Mesothelial cell of epicardium (in vitro differentiated cells): ENCODE measurements at places on chromosomes 5 and 9. TPM values are rescaled to one million over a fixed set of nuclear protein-coding genes. Genes with fewer than 3 reads are reported as not detected.

DNA sequence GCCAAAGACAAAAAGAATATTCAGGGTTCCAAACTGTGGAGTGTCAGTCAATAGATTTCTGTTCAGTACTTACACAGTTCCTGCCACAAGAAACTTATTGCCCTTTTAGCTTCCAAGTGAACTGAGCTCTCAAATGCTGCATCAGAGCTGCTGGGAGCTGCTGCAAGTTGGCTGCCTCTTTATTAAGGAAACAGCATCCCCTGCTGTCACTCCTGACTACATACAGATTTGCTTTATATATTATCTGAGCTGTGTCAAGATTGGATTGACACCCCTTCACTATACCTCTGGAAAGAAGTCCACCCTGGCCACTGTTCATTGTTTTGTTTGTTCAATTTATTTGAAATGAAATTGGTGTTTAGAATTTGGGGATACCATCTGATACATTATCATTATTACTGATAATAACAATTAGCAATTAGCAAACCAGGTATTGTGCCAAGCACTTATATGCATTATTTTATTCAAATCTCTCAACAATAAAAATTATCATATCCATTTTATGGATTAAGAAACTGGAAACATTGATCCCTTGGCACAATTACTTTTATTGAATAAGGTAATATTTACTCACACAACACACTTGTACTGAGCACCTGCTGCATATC lies 16.4 kb upstream of the C5orf58 start:
- DNase-seq = no peak

DNA sequence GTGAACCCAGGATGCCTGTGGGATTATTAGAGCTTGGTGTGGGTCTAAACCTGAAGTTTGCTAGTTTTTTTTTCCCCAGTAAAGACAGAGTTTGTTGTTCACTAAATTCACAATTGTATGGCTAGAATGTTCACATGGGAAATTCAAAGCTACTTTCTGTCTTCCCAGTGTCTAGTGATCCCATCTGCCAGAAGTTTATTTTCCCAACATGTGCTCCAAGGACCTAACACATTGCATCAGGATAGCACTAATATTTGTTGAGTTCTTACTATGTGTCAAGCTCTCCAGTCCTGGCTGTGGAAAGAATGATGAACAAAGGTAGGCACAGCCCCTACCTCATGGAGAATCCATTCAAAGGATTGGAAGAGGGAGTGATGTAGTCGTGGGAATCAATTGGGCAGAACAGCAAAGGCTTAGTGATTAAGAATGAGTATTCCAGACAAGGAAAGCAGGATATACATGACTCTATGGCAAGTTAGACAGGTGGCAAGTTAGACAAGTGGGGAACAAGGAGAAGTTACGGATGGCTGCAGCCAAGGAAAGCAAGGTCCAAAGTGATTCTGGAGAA lies 521.5 kb upstream of the WWC1 start:
- DNase-seq = no peak

- DNase-seq = no peak
Observed at GRCh38 chr9:75880618-75881017, 9.9 kb upstream of the PCSK5 start.

GRCh38 chr5:96771395-96771794 lies 36.4 kb downstream of the ERAP1 start:
- no peak for DNase-seq

GRCh38 chr5:75034137-75034739 lies 18.1 kb downstream of the GCNT4 start:
- DNase-seq = no peak

- DNase-seq = no peak
Observed at GRCh38 chr9:80493258-80493657, 921.5 kb downstream of the TLE4 start.

DNA sequence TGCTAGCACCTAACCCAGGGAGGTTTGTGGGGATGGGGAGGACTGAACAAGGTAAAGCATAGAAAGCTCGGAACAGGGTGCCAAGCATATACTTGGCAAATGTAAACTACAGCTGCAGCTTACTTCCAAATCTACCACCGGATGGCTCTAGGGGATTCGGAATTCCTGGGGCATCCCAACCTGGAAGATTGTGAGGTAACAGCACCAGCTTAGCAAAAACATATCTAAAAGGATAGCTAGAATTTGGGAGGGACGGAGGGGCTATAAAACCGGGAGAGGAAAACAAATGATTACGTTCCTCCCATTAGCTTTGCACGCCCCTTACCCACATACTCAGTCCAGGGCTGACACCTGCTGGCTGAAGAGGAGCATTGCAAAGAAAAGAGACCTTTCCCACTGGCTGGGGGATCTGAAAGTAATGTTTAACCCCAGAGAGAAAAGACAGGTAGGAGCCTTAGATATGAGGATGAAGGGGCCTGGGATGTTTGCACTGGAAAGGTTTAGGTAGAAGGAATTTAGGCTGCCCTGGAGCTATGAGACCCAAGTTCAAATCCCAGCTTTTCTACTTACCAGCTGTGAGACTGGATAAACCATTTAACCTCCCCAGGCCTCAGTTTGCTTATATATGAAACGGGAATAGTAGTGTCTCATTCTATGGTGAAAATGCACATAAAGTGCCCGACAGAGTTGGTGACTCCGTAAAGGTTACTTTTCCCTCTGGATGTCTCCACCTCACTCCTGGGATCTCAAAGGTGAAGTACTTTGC lies 73.6 kb downstream of the FAM114A2 start:
- peak; percentile 72 for DNase-seq

DNA sequence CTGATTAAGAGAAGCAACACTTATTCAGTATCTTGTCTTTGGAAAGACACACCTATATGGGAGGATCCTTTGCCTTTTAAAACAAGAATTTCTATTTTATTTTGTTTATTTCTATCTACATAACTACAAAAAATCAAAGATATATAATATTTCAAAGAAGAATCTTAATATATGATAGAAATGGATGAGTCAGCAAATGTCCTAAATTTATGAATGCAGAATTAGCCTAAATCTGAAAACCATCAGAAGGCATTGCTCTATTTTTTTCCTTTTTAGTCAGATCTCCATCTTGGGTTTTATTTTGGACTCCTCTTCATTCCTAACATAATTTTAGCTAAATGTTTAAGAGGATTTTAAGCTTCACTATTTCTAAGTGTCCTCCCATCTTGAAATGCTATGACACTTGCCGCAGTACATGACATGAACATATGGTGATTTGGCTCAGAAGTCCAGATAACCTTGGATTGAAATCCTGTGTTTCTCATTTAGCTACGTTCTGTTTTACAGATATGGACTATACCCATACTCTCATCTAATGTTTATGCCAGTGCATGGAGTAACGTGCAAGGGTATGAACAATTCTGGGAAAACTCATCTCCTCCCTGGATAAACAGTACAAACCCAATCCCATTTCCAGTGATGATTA lies 1322.8 kb upstream of the DMAC1 start:
- DNase-seq = no peak

DNA sequence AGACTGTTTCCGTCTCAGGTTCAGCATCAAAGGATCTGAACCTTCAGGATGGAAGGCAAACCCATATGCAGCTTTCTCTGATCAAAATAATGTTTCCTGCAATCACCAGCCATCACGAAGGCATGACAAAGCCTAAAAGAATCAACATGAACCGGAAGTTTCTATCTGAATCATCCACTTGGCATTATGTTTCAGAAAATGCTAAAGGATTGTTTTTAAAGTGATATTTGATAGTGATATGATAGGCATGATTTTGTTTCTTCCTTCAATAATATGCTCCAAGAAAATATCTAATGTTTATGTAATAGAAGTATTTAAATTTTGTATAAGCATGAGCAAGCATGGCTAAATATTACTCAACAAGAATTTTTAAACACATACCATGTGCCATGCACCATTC lies 219.6 kb downstream of the PLK2 start:
- DNase-seq = no peak

DNA sequence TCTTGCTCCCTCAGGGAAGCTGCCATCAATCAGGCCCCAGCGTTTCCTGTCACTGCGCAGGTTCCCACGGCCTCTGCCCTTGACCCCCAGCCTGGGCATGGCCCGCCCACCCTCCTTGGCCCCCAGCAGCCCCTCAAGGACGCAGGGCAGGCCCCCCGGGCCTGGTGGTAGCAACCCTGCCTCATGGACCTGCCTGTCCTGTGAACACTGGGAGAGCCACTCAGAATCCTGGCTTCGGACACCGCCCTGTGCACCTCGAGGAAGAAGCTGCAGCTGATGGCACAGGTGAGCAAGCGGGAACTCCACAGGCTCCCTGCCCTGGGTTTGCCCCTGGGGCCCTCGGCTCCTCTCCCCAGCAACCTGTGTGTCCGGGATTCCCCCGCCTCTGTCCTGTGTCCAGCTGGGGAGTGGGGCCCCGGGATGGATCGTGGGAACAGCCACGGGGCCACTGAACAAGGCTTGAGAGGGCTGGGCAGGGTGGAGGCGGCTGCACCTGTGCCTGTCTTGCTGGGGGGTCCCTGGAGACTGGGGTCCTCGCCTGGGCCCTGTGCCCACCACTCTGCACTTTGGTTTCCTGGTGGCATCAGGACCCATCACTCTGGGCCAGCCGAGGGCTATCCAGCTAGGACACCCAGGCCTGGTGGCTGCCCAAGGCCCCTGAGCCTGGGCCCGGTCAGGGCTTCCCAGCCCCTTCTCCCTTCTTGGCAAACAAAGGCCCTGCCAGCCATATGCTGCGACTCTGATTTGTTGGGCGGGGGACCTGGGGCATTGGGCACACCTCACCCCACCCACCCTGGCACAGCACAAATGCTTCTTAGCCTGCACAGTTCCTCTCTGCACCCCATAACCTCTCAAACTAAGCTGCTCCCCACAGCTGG lies 33.5 kb upstream of the EGFL7 start:
- no peak for DNase-seq

GRCh38 chr5:125584140-125584520 lies 837.7 kb upstream of the ZNF608 start:
- DNase-seq = no peak

DNA sequence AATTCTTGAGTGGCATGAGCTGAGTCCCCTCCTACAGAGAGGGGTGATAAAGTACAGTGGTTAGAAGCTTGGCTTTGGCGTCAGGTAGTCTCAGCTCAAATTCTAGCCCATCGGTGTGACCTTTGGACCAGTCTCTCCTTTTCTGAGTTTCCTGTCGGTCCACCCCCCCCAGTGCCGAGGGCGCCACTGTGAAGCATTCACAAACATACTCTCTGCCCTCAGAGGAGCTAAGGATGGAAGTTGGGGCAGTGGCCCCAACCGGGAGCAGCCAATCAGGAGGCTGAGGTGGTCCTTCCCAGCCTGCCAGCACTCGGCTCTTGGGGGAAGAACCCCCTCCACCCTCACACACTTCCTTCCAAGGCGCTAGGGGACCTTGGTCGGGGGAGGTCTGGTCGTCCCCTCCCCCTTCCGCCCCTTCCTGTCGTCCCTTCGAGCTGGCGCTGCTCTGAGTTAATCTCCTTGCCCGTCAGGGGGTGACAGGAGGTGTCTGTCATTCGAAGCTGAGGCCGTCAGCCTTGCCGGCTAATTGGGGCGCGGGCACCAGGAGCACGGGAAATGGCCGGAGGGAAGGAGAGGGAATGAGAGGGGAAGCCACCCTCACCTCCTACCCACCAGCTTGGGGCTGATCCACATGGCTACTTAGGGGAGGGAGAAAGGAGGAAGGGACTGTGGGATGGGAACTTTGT lies 53.0 kb downstream of the CXXC5 start:
- DNase-seq = no peak

- DNase-seq = no peak
Observed at GRCh38 chr9:75117564-75117963, 29.2 kb downstream of the OSTF1 start.

DNA sequence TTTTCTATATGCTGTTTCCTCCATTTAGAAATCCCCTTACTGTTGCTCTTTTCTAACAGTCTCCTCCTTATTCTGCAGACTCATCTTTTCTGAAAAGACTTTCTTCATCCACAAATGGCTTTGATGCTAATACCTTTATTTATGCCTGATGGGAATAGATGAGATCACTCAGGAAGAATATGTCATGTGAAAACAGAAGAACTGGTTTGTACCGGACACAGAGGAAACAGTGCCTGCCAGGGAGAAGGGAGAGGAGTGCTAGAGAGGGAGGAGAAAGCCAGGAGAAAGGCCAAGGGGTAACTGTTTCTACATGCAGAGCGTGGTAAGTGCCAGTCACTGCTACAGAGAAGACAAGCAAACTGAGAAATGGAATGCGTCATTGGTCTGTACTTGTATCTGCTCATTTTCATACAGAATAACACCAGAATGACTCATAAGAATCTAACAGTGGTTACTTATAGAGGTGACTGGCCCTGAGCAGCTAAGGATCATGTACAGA lies 45.9 kb upstream of the PJA2 start:
- DNase-seq = no peak

DNA sequence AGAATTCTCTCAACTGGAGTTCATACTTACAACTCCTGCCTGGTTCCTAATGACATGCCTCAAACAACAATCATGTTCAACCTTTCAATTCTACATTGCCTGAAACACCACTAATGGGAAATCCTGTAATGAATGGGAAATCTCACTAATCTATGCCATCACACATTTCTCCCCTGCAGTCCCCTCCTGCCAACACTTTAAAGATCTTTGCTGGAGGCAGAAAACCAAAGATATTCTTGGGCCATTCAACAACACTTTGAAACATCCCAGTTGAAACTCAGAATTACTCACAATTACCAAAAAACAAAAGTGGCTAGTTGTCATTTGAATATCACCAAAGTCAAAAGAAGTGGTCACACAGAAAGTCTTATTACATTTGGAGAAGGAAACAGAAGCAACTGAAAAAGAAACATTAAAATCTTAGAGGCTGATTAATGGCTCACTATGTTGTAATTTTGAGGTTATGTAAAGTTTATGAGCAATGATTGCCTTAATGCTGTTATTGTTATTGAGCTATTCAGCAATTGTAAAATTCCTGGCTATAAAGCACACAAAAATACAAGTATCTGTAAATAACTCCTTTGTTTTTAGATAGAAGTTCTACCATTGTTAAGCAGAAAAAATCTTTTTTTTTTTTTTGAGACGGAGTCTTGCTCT lies 313.4 kb upstream of the SLC30A5 start:
- DNase-seq = no peak

- no peak for DNase-seq
Observed at GRCh38 chr9:130536701-130537107, 42.7 kb upstream of the FUBP3 start.

DNA sequence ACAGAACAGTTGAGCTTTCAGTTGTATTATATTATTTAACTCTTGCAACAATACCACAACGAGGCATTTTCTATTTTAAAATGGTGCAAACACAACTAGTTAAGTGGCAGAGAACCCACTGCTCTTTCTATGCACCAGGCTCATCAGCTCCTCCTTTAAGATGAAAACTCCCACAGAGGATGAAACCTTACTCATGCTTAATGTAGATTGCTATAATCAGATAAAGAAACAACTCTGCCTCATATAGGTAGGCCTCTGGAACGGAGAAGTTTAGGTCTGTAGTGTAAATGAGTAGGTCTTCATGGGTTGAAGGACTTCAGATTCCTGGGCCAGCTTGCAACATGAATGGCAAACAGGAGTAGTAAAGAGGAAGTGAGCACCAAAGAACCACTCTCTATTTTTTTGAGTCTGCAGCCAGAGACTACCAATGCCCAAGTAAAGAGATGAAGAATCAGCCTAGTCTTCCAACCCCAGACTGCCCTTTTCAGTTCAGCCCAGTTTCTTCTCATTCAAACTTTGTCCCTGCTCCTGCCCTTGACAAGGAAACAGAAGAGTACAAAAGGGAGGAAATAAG lies 33.9 kb downstream of the HACD4 start:
- no peak for DNase-seq

Gene FAM221B
- total RNA-seq = 0.07 TPM in 1 of 3 replicates, not detected in the others

Gene STOML2
- 92.2 to 95.3 TPM (median 93.4 TPM) in 3 replicates for total RNA-seq

Gene MYOZ3
- 8.5 to 9.4 TPM (median 8.5 TPM) in 3 replicates for total RNA-seq

Gene EQTN
- 0.71 to 1.4 TPM (median 1.2 TPM) in 3 replicates for total RNA-seq

Gene PCDHGA8
- total RNA-seq = 2.6 to 2.9 TPM (median 2.7 TPM) in 3 replicates

Gene ADAMTS6
- total RNA-seq = 17.3 to 20.6 TPM (median 17.7 TPM) in 3 replicates

Gene DNAJB5
- 15.4 to 18.4 TPM (median 16.4 TPM) in 3 replicates for total RNA-seq

Gene GMCL2
- total RNA-seq = not detected in 3 replicates

Gene TTC1
- 36.7 to 38.3 TPM (median 38.3 TPM) in 3 replicates for total RNA-seq
